ENCODE measurements at places on chromosomes 12 and 14. TPM values are rescaled to one million over a fixed set of nuclear protein-coding genes. Genes with fewer than 3 reads are reported as not detected.
A peak's percentile ranks its signal among the peaks of the same experiment; 100 is the strongest.

The RASSF8 gene
- total RNA-seq = 86.6 TPM

The TMEM229B gene
- total RNA-seq = 4.1 TPM

The BEST3 gene
- not detected for total RNA-seq

The AKAP3 gene
- 1.4 TPM for total RNA-seq

The PRICKLE1 gene
- 11.5 TPM for total RNA-seq

The ESPL1 gene
- total RNA-seq = 0.78 TPM

The LBHD2 gene
- not detected for total RNA-seq

The KRT85 gene
- total RNA-seq = not detected

DNA sequence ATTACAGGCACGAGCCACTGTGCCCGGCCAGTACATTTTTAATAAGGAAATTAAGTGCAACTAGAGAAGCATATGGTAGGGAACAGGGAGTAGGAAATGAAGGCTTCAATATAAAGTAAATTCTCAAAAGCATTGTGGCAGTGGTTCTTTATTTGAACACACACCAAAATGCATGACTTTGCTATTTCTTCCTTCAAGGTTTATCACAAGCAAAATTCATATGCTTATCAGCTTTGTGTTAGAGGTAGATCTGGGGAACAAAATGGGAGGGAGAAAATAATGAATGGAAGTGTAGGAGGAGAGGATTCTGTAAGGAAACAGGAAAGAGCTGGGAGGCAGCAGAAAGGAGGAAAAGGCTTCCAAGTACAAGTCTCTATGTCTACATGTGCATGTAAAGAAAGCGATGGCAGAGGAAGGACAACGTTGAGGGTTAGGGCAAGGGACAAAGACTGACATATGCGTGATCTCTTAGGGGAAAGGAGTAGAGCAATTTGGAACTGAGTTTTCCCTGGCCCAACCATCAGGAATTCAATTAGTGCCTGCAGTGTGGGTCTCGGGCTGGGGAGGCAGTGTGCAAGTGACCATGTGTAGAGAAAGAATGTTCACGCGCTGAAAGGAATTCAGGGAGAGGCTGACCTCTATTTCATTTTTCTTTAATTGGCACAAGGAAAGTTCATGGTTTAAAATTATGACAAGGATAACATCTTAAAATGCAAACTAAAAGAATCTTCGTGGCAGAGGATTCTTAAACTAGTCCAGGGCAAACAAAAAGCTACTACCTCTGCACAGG is 22.9 kb upstream of the RASSF8 start:
- no peak overlapping the region for H3K4me3 ChIP-seq
- H3K4me1 ChIP-seq = no peaks in the 10 kb centered on the region
- DNase-seq = no peak

GRCh38 chr14:37932008-37932407 is 275.7 kb upstream of the SSTR1 start:
- H3K27ac ChIP-seq = no peak overlapping the region
- no peak overlapping the region for H3K4me3 ChIP-seq
- H3K4me1 ChIP-seq = no peaks in the 10 kb centered on the region
- H3K36me3 ChIP-seq = no peaks in the 10 kb centered on the region
- DNase-seq = no peak

- DNase-seq = no peak
- no peak overlapping the region for H3K27ac ChIP-seq
- H3K36me3 ChIP-seq = peaks cover 44% of the 10 kb centered on the region
- no peaks in the 10 kb centered on the region for H3K27me3 ChIP-seq
Measured at GRCh38 chr12:109250523-109250922, 58.6 kb downstream of the FOXN4 start.

GRCh38 chr12:12992418-12993130 is 7.5 kb downstream of the HEBP1 start:
- H3K27me3 ChIP-seq = no peaks in the 10 kb centered on the region
- DNase-seq = no peak
- H3K36me3 ChIP-seq = peaks cover 7% of the 10 kb centered on the region
- H3K4me1 ChIP-seq = peaks cover 12% of the 10 kb centered on the region
- peak overlapping the region; percentile 44 for H3K27ac ChIP-seq
- peak overlapping the region; percentile 36 for H3K4me3 ChIP-seq

GRCh38 chr12:32548691-32549281 is 130.3 kb upstream of the DNM1L start:
- no peaks in the 10 kb centered on the region for H3K27me3 ChIP-seq
- H3K4me1 ChIP-seq = peaks cover 63% of the 10 kb centered on the region
- no peaks in the 10 kb centered on the region for H3K36me3 ChIP-seq
- peak overlapping the region; percentile 77 for H3K27ac ChIP-seq
- H3K4me3 ChIP-seq = peak overlapping the region; percentile 45

DNA sequence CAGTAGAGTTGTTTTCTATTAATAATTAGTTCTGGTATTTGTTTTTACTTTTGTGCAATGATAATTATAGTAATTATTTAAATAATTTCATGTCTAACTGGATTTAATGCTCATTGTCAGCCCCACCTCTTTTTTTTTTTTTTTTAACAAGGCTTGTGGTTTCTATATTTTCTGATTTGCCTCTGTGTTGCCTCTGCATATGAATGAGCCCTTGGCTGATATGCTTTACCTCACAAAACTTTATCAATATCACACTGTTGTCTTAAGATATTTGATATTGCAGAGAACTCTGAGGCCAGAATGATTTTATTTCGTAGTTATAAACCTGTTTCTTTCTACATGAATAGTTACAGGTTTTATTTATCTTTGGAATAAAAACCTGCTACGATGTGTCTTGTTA is 116.2 kb upstream of the ATP2B1 start:
- no peaks in the 10 kb centered on the region for H3K27me3 ChIP-seq
- no peak overlapping the region for H3K4me3 ChIP-seq
- DNase-seq = no peak
- H3K4me1 ChIP-seq = no peaks in the 10 kb centered on the region
- H3K27ac ChIP-seq = no peak overlapping the region
- H3K36me3 ChIP-seq = no peaks in the 10 kb centered on the region

GRCh38 chr12:84660139-84660538 is 252.5 kb downstream of the SLC6A15 start:
- H3K27ac ChIP-seq = no peak overlapping the region
- H3K36me3 ChIP-seq = no peaks in the 10 kb centered on the region
- no peaks in the 10 kb centered on the region for H3K4me1 ChIP-seq
- H3K27me3 ChIP-seq = no peaks in the 10 kb centered on the region
- no peak overlapping the region for H3K4me3 ChIP-seq

DNA sequence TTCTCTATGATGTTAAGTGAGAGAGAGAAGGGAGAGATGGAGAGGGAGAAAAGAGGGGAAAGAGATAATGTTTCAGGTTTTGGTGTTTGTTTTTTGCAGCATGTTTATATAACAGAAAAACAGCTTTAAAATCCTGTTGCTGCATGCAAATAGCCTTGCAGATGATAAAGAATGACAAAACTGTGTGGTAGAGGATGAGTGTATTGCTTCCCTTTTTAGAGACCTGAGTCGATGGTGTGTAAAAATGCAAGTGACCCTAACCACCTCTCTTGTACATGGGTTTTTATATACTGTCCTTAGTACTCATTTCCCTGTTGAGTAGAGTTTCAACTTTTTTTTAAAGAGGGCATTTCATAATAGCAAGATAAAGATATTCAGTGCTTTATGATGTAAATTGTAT is 249.1 kb downstream of the AKAP6 start:
- H3K27me3 ChIP-seq = no peaks in the 10 kb centered on the region
- no peak overlapping the region for H3K27ac ChIP-seq
- no peak overlapping the region for H3K4me3 ChIP-seq
- no peaks in the 10 kb centered on the region for H3K36me3 ChIP-seq

GRCh38 chr14:89184952-89185351 is 232.1 kb downstream of the FOXN3 start:
- no peak overlapping the region for H3K4me3 ChIP-seq
- H3K4me1 ChIP-seq = peaks cover 34% of the 10 kb centered on the region
- peaks cover 7% of the 10 kb centered on the region for H3K36me3 ChIP-seq
- no peak for DNase-seq

- no peaks in the 10 kb centered on the region for H3K4me1 ChIP-seq
- H3K27me3 ChIP-seq = no peaks in the 10 kb centered on the region
- DNase-seq = no peak
- H3K27ac ChIP-seq = no peak overlapping the region
- no peak overlapping the region for H3K4me3 ChIP-seq
Measured at GRCh38 chr14:102760496-102761193, 16.6 kb upstream of the TRAF3 start.

DNA sequence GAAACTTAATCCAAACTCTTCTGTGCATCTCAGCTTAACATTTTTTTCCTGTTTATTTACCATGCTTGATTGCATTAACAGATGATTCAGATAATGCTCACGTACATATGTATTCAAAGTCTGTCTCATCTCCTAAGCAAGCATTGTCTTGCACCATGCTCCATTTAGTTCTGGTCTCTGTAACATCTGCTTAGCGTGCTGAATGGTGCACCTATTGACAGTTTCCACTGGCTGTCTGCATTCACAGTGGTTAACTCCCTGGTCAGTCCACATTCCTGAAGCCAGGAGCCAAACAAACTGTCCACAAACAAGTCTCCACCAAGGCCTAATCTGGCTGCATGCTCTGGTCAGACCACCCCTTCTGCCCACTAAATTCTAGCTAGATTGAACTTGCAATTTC is 83.9 kb downstream of the KNTC1 start:
- DNase-seq = no peak
- no peaks in the 10 kb centered on the region for H3K27me3 ChIP-seq
- no peaks in the 10 kb centered on the region for H3K4me1 ChIP-seq
- H3K4me3 ChIP-seq = no peak overlapping the region
